ENCODE measurements at places on chromosomes 11 and 22.

- DNase-seq: no peak
These were observed 14.0 kb upstream of the MTCH2 start for GRCh38 chr11:47656260-47656885.

GRCh38 chr11:11669233-11669846 lies 47.5 kb upstream of the GALNT18 start:
- DNase-seq: no peak

DNA sequence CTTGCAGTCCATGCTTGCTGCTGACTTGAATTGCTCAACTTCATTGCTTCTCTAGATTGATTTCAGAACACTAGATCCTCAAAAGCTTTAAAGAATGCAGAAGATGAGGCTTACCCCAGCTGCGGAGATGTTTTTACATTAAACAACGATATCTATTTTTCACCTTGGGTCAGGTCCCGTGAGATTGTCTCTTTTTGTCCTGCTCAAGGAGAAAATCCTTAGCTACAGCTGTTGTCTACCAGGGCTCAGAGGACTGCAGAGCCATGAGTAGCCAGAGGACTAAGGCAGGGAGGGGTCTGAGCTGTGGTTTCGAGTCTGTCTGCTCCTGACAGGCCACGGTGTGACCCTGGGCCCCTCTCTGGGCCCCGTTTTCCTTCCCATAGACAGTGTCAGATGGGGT lies 51.4 kb downstream of the PKNOX2 start:
- no peak for DNase-seq

DNA sequence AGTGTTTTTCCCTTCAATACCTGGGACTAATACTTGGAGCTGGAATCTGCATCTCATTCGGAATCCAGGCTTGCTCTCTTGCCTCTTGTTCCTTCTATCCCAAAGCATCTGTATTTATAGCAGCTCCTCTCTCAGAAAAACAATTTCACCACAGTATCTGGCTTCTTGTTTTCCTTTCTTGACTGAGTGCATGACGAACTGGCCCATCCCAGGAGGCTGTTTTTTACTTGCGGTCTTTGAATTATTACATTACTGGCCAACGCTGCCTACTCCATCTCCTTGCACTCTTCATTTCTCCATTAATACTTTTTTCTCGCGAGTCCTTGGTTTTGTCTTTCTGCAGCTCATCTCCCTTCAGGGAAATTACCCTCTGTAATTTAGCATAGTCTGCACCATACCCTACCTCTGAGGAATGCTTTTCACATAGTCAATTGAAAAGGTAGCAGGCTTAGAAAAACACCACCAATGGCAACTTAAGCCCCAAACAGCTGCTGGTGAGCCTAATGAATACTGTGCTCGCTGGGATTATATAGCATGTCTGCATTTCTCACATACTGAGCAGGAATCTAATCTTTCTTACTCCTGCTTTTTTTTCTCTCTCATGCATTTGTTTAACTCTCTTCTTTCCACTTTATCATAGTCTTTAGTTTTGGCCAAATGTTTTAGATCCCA lies 277.4 kb upstream of the SESN3 start:
- no peak for DNase-seq

GRCh38 chr11:121417055-121417551 lies 35.0 kb upstream of the SORL1 start:
- no peak for DNase-seq

DNA sequence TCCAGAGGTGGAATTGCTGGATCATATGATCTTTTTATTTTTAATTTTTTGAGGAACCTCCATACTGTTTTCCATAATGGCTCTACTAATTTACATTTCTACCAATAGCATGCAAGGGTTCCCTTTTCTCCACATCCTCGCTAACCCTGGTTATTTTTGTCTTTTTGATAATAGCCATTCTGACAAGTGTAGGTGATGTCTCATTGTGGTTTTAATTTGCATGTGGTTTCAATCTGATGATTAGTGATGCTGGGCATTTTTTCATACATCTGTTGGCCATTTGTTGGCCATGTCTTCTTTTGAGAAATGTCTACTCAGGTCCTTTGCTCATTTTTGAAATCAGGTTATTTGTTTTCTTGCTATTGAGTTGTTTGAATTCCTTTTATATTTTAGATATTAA lies 15.4 kb upstream of the OR4D5 start:
- no peak for DNase-seq

DNA sequence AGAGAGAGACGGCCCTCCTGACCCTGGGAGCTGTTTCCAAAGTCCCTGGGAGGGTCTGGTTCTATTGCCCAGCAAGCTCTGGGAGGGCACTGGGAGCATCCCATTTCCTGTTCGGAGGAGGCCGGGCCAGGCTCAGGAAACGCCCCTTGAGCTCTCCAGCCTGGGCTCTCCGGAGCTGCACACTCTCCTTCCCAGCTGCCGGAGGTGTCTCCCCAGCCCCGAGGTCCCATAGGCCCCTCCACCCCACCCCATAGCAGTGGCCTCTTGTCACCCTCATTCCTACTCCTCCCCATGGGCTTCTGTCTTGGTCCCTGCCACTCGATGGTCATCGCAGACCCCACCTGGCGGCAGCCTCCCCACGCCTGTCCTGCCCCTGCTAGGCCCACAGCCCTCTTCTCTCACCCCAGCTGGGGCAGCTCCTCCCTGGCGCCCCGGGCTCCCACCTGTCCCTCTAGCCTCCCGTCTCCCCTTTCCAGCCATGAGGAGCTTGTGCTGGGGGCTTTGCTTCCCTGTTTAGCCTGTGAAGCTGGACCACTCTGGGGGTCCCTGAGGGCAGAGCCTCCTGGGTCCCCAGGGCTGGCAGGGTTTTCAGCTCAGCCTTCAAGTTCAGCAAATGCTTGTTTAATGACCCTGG lies 2.8 kb downstream of the TSPAN32 start:
- no peak for DNase-seq
